ENCODE measurements at places on chromosomes 1 and 21. TPM values are rescaled to one million over a fixed set of nuclear protein-coding genes. Genes with fewer than 3 reads are reported as not detected.

The AMY1C gene
- not detected for total RNA-seq

The CHI3L2 gene
- not detected for total RNA-seq

The KRTAP22-2 gene
- not detected for total RNA-seq

The PRAMEF5 gene
- total RNA-seq: not detected

DNA sequence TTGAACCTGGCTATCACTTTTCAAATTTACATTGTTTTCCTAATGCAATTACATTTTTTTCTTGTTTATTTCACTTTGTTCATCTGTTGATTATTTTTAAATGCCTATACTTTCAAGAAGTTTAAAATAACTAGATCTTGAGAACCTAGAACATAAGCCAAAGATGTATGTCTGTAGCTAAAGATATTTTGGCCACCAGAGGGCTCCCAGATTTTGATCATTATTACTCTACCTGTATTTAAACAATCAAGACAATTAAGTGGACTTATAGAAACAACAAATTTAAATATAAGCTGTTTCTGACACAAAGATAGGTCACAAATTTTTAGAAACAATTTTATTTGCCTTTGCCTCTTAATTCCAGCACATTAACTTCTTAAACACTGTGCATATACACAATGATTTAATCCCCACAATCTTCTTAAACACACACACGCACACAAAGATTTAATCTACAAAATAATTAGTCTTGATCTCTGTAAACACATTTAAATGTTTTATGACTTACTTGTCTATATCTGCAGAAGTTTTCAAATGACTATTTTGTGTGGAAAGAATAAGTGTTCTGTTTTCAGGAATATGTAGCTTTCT is 380.0 kb downstream of the DSCAM start:
- peaks cover 27% of the 10 kb centered on the region for H3K27me3 ChIP-seq
- H3K27ac ChIP-seq: no peak overlapping the region
- H3K36me3 ChIP-seq: no peaks in the 10 kb centered on the region
- no peak overlapping the region for H3K4me3 ChIP-seq
- DNase-seq: no peak
- H3K4me1 ChIP-seq: no peaks in the 10 kb centered on the region

GRCh38 chr1:26384076-26384475 is 11.5 kb upstream of the ZNF683 start:
- H3K27ac ChIP-seq: no peak overlapping the region
- no peaks in the 10 kb centered on the region for H3K36me3 ChIP-seq

DNA sequence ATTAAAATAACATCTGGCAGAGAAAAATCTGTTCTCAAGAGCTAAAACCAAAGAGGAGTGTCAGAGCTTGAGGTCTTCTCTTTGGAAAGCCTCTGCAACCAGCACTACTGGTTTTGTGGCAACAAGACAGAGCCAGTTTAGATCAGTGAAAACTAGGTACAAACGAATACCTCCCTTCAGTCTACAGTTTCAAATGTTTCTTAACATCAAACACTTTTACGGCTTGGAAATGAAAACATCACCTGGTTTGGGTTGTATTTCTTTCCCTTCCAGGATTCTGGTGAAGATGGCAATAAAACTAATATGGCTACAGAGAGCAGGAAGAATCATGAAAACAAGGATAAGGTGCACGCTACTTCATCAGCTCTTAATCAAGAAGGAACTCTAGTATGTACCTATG is 339.4 kb upstream of the ESRRG start:
- no peak for DNase-seq
- no peaks in the 10 kb centered on the region for H3K36me3 ChIP-seq
- H3K4me3 ChIP-seq: no peak overlapping the region
- H3K27me3 ChIP-seq: no peaks in the 10 kb centered on the region

GRCh38 chr21:27796106-27796505 is 829.2 kb upstream of the ADAMTS5 start:
- H3K4me3 ChIP-seq: no peak overlapping the region
- H3K36me3 ChIP-seq: no peaks in the 10 kb centered on the region
- H3K27me3 ChIP-seq: no peaks in the 10 kb centered on the region
- peaks cover 5% of the 10 kb centered on the region for H3K4me1 ChIP-seq
- H3K27ac ChIP-seq: no peak overlapping the region
- DNase-seq: no peak

GRCh38 chr1:182658055-182658454 is 26.3 kb downstream of the RGS8 start:
- no peak overlapping the region for H3K27ac ChIP-seq
- no peaks in the 10 kb centered on the region for H3K27me3 ChIP-seq
- H3K4me3 ChIP-seq: no peak overlapping the region
- DNase-seq: no peak
- H3K36me3 ChIP-seq: no peaks in the 10 kb centered on the region

GRCh38 chr1:37317870-37318467 is 156.4 kb upstream of the ZC3H12A start:
- no peak for DNase-seq
- H3K36me3 ChIP-seq: no peaks in the 10 kb centered on the region
- no peak overlapping the region for H3K27ac ChIP-seq
- H3K4me1 ChIP-seq: peaks cover 5% of the 10 kb centered on the region

All from neural crest cell (in vitro differentiated cells).